ENCODE measurements at places on chromosomes 1 and 21.
A peak's percentile ranks its signal among the peaks of the same experiment; 100 is the strongest.

- no peak for DNase-seq
Observed at GRCh38 chr1:204110894-204111633, 38.1 kb downstream of the SOX13 start.

DNA sequence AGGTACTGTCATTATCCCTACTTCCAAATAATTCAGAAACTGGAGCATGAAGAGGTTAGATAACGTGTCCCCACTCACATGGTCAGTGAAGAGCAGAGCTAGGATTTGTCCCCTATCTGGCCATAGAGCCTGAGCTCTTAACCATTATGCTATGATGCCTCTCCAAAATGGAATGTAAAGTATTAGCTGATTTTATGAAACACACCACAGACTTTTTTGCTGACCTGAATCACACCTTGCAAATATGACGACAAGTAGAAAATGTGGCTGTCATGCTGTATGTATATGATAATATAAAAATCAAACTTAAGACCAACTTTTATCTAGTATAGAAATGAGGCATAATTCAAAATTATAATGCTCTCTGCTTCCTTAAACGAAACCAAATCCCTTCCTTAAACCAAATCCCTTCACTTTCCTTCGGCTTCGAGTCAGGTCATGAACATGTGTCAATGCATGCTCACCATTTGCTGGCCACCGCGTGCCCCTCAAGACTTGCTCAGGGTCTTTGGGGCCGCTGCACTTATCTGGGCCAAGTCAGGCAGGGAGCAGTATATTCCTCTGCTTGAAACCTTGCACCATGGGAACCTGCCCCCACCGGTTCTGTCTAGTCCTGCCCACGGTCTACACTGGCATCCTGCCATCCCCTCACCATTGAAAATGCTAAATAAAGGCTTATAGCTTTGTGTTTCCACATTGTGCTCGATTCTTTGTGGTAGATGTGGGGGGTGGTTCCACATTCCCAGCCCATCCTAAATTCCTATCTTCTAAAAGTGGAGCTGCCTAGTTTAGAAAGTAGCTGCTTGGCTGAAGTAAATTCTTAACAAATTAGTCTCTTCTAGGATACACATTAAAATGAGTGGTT, 1.6 kb upstream of the TMCC2 start:
- DNase-seq, result no peak

GRCh38 chr1:45567911-45568310, 15.9 kb upstream of the NASP start:
- no peak for DNase-seq

DNA sequence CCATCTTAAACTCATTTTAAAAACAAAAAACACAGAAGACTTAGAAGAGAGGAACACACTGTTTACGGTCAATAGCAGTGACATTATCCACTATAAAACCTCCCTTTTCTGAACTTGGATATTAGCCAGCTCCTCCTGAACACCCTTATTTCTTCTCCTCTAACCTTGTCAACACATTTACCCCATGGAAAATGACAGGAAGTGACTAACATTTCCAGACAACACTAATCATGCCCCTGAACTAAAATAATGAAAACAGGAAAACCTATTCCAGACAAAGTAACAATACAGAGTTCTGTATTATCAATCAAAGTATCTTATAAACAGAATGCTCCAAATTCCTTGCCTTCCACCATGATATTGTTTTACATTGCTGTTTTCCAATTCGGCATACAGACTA, 45.3 kb downstream of the PALMD start:
- DNase-seq, result no peak

DNA sequence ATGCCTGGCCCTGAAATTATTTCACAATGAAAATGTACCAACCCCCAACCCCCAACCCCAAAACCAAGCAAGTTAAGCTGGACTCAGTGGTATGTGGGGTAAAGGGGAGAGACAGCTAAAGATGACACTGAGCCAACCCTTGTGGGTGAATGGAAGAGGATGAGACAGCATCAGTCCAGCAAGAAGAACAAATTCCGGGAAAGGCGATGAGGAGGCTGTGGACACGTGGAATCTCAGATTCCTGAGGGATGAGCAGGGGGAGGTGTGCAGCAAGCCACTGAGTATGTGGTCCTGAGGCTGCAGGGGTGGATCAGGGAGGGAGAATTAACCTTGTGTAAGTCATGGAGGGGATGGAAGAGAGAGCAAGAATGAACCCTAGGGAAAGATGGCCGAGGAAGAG, 14.4 kb upstream of the ZNF362 start:
- DNase-seq, result no peak

- DNase-seq, result no peak
Observed at GRCh38 chr1:34929497-34929852, at the start of gene DLGAP3. DLGAP3 (minus strand) TSS chr1:34929650; CDS start chr1:34905383, 24,267 bp downstream.

DNA sequence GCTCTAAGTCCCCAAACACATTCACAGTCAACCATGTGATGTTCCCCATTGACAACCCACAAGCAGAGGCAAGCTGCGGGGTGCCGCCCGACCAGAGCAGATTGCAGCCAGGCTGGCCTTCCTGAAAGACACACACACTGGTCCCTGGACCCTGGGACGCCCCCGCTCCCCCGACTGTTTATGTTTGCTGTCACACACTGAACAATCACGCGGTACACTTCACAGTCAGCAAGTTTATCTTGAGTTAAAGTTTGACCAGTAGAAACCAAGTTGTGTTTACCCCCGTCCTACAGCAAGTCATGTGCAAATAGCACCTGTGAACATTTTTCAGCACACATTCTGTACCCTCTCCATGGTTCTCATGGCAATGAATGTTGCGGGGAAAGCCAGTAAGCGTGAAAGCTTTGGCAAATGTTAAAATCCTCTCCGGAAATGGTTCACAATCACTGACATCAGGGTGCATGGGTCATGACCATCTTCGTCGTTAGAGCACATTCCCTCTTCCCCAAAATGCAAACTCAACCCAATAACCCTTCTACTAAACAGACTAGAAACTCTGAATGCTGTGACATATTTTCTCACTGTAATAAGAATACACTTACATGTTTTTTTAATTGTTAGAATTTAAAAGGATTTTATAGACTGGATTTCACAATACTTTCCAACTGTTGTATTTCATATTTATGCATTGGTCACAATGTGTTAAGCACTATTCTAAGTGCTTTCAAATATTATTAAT, 33.3 kb upstream of the IRF2BP2 start:
- DNase-seq, result no peak

DNA sequence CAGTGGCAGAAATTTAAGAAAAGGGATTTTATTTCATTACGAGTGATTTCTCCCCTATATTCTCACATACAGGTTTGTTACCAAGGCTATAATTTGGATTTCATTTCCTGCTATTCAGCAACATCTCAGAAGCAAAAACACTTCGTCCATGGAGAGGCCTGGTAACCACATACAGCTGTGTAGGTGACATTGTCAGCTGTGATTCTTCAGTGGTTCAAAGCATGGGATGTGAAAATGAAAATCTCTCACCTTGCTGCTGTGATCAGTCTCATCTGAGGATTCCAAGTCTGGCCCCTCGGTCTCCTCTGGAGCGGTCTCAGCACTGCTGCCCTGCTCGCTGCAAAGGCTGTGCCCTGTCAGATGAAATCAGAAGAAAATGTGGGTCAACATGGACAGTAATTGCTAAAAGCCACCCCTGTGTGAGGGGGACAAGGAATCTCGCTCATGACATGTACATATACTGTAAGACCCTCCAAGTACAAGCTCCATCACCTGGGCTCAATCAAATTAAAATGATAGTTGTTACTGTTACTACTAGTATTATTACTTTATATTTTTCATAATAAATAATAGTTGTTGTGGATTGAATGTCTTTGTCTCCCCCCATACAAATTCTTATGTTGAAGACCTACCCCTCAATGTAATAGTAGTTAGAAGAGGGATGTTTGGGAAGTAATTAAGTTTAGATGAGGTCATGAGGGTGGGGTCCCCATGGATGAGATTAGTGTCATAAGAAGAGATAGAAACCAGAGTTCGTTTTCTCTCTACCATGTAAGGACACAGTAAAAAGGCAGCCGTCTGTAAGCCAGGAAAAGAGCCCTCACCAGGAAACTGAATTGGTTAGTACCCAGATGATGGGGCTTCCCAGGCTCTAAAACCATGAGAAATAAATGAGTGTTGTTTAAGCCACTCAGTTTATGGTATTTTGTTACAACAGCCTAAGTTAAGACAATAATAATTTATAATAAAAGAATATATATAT, 126.7 kb upstream of the KRTAP19-8 start:
- DNase-seq, result no peak

DNA sequence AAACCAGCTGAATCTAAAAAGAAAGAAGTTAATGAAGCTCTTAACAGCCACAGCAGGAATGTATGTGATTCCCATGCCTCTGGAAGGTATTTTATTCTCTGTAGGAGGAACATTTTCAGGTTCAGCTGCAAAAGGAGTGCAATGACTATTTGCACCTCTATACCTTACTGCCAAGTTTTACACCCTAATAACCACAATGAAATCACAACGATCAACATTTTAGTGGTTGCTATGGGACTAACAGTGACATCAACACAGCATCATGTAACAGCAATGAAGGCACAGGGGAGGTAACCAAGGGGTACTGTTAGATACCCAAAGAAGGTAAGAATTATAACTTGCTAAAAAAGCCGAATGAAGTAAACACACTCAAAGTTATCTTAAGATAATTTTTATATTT, 116.3 kb upstream of the HP1BP3 start:
- no peak for DNase-seq

DNA sequence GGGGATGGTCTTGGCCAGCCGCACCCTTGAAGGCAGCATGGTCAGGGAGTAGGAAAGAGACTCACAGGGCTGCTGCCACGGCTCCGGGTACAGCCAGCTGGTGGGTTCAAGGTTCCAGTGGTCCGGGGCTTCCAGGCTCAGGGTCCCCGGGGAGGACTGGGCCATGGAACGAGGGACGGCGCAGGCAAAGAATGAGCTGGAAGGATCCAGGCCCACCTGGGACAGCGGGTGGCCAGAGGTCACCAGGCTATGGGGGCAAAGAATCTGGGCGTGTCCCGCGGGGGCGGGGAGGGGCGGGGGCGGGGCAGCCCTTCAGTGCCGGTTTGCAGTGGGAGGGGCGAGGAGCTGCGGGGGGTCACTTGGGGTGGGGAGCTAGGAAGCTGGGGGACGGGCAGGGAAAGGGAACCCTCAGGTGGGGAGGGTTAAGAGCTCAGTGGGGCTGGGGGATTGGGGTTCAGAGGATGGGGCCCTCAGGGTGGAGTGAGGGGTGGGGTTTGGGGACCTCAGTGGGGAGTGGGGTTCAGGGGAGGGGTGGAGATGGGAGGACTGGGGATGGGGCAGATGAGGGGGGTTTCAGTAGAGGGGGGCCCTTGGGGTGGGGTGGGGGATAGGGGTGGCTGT, at the start of gene DNMT3L:
Gene DNMT3L (minus strand): TSS at position 223 of the 621 bp plus-strand sequence. CDS start 638 bp downstream, outside the sequence.
- DNase-seq, result no peak

DNA sequence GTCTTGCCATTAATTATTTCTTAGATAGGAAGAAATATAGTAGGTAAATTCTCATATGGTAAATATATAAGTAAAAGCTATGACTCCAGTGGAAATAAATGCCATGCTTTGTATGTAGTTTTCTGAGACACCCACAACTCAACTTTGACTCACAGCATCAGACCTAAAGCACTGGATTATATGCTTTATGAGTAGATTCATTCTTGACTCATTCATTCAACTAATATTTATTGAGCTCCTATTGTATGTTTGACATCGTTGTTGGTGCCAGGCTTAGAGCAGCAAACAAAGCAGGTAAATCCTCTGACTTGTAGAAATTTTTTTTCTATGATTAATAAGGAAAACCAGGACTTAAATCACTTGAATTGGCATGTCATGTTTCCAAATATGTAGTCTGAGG, 211.4 kb downstream of the PTPRC start:
- DNase-seq, result no peak

- DNase-seq, result no peak
Observed at GRCh38 chr1:11792106-11792505, 13.7 kb downstream of the MTHFR start.

GRCh38 chr1:214850432-214851050, 232.0 kb upstream of the KCNK2 start:
- no peak for DNase-seq

GRCh38 chr1:183821889-183822611, 17.1 kb downstream of the RGL1 start:
- no peak for DNase-seq

DNA sequence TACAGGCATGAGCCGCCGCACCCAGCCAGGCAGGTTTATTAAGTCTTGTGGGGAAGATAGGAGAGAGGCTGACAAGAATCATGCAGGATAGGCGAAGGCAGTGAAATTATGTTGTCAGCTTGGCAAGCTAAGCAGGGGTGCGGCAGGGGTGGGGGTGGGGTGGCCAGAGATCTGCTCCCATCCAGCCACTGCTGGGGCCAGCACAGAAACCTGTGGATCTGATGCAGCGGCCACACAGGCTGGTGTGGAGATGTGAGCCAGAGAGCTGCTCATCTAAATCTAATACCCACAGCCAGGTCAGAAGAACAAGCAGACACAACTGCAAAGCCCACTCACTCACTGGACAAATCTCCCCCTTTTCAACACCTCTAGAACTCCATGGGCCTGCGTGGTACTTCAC, 68.7 kb downstream of the KCTD3 start:
- no peak for DNase-seq

DNA sequence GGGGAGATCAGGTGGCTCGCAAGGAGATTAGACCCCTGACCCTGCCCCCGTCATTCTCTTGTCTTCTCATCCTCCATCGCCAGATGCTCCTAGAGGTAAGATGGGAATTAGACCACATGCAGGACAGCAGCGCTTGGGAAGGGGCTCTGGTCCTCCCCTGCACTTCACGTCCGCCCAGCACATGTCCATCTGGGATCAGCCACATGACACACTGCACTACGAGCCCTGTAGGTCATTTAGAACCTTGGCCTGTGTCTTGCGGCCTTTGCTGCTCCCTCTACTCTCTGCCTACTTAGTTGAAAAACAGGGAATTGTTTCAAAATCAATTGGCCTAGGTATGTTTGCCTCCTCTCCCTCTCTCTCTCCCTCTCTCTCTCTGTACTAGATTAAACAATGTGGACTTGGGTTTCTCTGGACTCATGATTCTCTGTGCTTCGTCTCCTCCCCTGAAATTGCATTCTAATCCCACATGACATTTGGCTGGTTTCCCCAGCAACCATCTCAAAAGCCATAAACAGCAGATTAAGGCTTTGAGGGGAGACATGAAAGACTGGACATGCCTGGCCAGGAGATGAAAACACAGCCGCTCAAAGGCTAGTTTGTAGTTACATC, 3.8 kb upstream of the NCMAP start:
- DNase-seq, result no peak

GRCh38 chr1:87335175-87335884, 6.7 kb downstream of the LMO4 start:
- peak; percentile 53 for DNase-seq

GRCh38 chr21:35231090-35231489, 182.0 kb upstream of the RUNX1 start:
- DNase-seq, result no peak

GRCh38 chr1:237205400-237206064, 163.5 kb downstream of the RYR2 start:
- DNase-seq, result no peak

DNA sequence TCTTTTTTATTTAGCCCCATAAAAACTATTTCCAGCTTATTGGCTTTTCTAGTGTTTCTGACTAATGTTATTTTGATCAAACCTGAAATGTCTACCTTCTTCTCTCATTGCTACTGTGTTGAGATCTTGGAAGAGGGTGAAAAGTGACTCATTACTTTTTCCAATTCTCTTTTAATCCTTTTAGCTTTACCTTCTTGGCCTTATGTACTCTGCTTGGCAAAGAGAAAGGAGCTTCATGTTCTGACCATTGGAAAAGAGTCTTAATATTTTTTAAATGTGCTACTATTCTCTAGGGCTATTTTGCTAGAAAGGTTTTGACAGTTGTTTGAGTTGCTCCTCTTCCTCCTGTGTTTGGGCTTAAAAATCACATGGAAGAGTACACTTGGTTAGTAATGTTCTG, 97.8 kb upstream of the CHODL start:
- no peak for DNase-seq

- DNase-seq, result peak; percentile 44
Observed at GRCh38 chr1:38046884-38047602, 450 bp upstream of the POU3F1 start.

Measured in stimulated activated CD8-positive, alpha-beta memory T cell treated with anti-CD3 and anti-CD28 coated beads, Interleukin-7, amount 100 ng/mL, for 1 hour (primary cell).